ENCODE measurements at places on chromosomes 2 and 18. TPM values are rescaled to one million over a fixed set of nuclear protein-coding genes. Genes with fewer than 3 reads are reported as not detected.

The MAP2 gene
- 0.78 TPM for total RNA-seq

The LOXHD1 gene
- total RNA-seq: not detected

The SFT2D3 gene
- total RNA-seq: 4.5 TPM

The DTNB gene
- 8.5 TPM for total RNA-seq

The TEX44 gene
- not detected for total RNA-seq

The UNC50 gene
- 23.9 TPM for total RNA-seq

The COL4A4 gene
- under 0.01 TPM for total RNA-seq

The INO80B gene
- total RNA-seq: 11.4 TPM

The G6PC2 gene
- not detected for total RNA-seq

The DARS1 gene
- 116 TPM for total RNA-seq

The MERTK gene
- 0.39 TPM for total RNA-seq

The OTOS gene
- not detected for total RNA-seq

All from subcutaneous preadipocyte (primary cell).